ENCODE measurements at places on chromosomes 11 and 22.

GRCh38 chr11:86508604-86509587 lies 134.2 kb downstream of the CCDC81 start:
- peak; percentile 74 for DNase-seq

DNA sequence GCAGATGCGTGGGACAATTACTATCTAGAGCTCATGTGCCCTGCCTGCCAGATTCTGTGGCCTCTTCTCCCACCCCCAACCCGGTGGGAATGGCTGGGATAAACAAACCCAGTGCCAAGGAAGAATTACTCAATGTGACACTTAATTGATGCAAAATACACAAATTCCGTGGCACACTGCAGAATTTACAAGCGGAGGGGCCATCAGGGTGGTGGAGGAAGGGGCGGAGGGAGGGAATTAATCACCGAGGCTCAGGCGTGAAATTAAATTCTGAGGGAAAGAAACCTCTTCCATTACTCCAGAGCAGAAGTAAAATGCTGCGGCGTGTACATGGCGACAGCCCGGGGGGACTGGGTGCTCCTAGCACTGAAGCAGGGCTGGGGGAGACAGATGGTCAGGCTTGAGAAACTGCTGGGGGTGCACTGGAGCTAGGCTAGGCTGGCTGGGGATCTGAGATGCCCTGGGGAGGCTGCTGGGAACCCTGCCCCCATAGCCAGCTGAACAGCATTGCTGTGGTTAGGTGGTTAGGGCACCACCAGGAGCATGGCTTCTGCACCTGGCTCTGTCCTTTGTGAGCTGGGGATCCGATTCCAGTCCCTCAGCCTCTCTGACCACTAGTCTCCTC lies 200.6 kb downstream of the CEP164 start:
- no peak for DNase-seq

DNA sequence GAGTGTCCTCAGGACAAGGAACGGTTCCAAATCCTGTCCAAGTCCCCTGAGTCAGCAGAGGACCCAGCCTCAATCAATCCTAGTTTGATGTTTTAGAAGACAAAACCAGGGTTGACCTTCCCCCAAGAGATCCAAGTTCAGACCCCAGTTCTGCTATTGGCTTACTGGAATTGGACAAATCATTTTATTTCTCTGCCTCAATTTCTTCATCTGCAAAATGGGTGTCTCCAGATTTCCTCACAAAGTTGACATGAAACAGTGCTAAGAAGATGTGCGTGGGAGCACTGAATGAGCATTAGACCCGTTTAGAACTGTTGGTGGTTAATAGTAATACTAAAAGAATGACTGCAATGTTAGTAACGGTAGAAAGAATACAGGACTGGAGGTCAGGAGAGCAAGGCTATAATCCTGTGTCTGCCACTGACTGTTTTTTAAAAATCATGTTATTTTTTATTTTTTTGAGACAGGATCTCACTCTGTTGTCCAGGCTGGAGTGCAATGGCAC lies 32.8 kb upstream of the SCUBE1 start:
- DNase-seq: no peak

- no peak for DNase-seq
Observed at GRCh38 chr11:111776398-111777093, 10.4 kb upstream of the PPP2R1B start.

GRCh38 chr11:13289081-13289480 lies 11.5 kb downstream of the BMAL1 start:
- DNase-seq: no peak

DNA sequence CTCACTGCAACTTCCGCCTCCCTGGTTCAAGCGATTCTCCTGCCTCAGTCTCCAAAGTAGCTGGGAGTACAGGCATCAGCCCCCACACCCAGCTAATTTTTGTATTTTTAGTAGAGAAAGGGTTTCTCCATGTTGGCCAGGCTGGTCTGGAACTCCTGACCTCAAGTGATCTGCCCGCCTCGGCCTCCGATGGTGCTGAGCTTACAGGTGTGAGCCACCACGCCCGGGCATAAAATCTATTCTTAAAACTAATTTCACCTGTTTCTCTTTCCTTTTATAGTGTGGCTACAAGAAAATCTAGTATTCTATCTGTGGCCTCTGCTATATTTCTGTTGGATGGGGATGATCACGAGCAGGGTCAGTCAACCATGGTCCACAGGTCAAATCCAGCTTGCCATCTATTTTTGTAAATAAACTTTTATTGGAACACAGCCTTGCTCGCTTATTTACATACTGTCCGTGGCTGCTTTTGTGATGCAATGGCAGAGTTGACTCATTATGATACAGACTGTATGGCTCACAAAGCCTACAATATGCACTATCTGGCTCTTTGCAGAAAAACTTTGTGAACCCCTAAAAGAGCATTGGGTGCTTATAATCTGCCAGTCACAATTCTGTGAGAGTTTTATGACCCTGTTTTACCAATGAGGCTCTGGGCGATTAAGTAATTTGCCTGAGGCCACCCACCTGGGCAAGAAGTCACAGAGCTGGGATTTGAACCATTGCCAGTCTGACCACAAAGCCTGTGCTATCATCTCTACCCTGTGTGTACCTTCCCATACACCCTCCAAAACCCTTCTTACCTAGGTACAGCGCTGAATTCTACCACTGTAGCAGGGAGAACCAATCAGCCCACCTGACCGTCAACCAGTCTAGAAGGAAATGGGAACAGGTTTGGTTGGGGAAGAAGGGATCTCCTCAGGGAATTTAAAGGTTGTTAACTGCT lies 28.3 kb downstream of the SLC1A2 start:
- no peak for DNase-seq

- DNase-seq: no peak
Observed at GRCh38 chr22:25875461-25875860, 133.5 kb downstream of the MYO18B start.

DNA sequence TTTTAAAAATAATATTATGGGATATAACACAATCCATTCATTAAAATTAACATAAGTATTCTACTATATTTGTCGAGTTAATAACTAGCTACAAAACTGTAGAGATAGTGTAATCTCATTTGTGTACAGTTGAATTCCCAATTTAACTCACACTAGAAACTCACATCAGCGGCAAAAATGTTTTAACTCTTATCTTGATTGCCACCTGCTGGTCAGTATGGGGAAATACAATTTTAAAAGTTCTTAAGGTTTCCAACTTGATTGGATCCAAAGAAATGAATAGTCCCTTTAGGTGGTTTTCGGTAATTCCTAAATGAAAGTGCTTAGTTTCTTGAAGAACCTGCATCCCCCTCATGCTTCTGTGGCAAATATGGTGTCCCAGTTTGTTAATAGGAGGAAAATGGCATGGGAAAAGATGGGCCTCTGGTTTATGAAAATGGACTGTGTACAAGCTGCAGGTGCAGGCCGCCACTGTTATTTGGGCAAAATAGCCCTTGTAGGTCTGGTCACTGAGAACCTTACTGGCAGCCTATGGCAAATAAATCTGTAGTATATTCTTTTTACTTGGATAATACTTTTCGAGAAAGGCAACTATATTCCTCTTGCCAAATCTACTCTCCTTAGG lies 33.7 kb upstream of the SLC17A6 start:
- peak; percentile 13 for DNase-seq

DNA sequence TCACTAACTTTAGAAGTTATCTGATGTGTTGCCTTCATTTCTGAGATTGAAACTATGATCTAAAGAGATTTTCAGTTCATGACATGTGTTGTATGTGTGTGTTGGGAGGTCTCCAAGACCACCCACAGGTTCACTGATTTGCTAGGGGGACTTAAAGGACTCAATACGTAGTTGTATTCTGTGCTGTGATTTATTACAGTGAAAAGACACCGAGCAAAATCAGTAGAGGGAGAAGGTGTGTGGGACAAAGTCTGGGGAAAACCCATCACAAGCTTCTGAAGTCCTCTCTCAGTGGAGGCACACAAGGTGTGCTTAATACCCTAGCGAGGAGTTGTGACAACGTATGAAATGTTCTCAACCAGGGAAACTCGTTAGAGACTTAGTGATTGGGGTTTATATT lies 35.6 kb downstream of the RNF169 start:
- no peak for DNase-seq

DNA sequence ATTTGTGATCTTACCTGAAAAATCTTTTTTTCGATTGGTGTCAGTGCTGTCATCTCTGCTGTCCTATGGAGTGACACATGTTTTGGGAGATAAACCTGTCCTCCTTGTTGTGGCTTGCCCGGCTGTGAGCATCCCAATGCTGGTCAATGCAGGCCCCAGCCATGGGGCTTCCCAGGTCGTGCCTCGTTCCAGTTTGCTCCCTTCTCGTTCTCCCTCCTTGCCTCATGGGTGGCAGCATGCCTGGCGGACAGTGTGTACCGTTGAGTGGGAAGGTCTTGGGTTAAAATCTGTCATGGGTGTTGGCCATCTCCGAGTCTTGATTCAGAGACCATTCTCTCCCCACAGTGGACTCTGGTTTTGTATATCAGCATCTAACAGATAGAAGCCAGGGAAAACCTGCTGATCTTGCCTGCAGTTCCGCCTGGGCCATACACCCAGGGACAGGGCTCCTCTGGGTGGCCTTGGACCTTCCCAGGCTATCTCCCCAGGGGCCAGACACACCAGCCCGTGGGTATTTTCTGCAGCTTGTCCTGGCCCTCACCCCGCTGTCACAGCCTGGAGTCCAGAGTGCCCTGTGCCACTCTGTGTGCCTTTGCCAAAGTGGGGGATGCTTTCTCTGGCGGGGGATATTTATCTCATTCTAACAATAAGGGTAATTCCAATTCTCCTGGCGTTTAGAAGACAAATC lies 208.1 kb downstream of the TBC1D22A start:
- no peak for DNase-seq

DNA sequence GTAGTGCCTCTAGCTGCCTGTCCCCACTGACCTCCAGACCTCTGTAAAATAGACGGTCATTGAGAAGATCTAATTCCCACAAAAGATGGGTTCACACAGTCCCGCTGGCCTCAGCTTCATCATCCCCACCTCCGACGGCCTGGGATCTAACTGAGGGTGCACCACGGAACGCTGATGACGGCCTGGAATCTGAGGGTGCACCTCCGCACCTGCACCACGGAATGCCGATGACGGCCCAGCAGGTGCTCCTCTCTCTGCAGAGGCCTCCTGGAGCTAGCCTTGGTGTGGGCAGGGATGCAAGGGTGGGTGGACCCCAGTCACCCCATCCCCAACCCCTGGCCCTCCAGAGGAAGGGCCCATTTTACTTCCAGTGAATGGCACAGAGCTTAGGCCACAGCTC lies 77.3 kb downstream of the PHF21B start:
- DNase-seq: no peak

Data from muscle of back (tissue), 13 donors.